ENCODE measurements at places on chromosomes 4 and X.

DNA sequence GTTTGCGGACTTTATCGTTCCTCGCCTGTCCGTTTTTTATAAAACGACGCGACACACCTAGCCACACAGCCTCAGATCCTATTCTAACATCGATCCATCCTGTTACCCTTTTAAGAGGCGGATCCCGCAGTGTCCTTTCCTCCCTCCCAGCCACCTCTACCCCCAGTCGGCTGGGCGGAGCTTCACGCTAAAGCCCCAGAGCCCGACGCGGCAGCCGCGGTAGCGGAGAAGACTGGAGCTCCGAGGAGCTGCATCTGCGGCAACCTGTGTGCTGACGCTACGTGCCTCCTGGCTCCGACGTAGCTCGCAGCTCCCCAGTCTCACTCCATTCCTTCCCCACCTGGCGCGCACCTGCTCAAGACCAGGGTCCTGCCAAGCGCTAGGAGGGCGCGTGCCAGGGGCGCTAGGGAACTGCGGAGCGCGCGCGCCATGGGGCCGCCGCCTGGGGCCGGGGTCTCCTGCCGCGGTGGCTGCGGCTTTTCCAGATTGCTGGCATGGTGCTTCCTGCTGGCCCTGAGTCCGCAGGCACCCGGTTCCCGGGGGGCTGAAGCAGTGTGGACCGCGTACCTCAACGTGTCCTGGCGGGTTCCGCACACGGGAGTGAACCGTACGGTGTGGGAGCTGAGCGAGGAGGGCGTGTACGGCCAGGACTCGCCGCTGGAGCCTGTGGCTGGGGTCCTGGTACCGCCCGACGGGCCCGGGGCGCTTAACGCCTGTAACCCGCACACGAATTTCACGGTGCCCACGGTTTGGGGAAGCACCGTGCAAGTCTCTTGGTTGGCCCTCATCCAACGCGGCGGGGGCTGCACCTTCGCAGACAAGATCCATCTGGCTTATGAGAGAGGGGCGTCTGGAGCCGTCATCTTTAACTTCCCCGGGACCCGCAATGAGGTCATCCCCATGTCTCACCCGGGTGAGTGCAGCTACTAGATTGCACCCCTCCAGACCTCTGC, at the start of gene RNF128:
RNF128 (plus strand) TSS at position 217 of the 953 bp plus-strand sequence; CDS start at position 430, 213 bp downstream.
- DNase-seq = no peak

GRCh38 chr4:6884341-6884870, 25.2 kb upstream of the TBC1D14 start:
- DNase-seq = no peak

- no peak for DNase-seq
These were observed 538.1 kb downstream of the PPP4R3C start for GRCh38 chrX:26925088-26925487.

- DNase-seq = no peak
These were observed 141.6 kb downstream of the SPATA18 start for GRCh38 chr4:52192721-52193135.

- no peak for DNase-seq
These were observed 43.6 kb downstream of the TSC22D3 start for GRCh38 chrX:107731831-107732502.

DNA sequence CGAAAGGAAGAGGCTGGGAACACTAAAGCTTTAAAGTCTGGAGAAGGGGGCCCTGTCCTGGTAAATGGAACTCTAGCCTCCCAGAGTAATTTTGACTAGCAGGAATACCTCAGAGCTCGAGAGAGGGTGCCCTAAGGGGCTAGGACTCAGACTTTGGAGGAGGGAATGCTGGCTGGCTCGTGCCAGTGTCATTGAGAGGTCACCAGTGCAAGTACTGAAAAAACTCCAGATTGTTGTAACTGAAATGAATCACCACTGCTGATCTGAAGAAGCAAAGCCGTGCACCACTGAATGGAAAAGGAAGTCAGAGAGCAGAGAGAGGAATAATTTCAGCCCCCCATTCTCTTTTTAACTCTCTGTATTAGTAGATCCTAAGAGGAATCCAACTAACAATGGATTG, 690.2 kb downstream of the FAT4 start:
- DNase-seq = no peak

GRCh38 chr4:143397887-143398286, 61.2 kb downstream of the GAB1 start:
- DNase-seq = no peak

- no peak for DNase-seq
These were observed 492.0 kb downstream of the PCDH11X start for GRCh38 chrX:92270936-92271855.

- DNase-seq = no peak
These were observed 12.2 kb upstream of the ODAM start for GRCh38 chr4:70183168-70183939.

DNA sequence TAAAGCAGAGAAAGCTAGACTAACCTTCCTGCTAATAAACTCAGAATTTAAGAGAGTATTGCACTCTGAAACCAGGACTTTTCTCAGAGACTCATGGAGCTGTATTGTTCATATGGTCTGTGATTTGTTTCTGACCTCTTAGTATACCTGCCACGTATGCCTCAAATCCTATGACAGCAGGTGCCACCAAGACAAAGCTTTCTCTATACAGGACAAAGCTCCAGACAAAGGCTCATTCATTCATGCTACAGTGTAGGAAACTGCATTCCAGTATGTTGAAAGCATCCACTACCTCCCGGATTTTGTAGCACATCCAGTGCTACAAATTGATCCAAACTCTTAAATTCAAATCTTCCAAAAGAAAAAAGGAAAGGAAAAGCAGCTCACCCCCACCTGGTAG, 178.3 kb downstream of the CHIC2 start:
- no peak for DNase-seq

DNA sequence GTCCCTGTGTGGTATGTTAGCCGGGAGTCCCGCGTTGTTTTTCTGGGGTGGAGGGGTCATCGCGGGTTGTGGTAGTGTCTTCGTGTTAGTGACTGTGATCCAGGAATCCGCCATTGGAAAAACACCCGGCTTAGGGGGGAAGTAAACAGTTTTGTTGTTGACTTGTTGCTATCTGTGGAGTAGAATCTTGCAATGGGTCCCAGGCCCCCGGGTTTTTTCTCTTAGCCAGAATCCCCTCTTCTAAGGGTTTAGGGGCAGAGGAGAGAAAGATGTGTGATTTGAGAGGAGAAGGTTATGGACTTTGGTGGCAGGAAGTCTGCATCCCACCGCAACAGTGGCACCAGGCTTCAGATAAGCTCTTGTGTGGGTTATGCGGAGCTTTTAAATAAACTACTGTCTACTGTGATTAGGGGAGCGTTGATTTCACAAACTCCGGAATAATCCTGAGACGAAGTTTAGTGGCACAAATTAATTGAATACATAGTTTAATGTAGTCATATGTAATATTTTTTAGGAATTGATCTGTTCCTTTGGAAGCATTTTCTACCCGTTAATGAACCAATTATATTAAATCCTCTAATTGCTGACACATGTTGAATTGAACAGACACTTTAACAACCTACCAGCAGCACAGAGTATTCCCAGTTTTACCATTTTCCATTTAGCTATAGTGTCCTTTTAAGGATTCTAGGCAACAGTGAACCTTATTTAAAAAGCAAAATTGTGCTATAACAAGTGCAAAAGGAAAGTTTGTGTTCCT, 1.4 kb downstream of the DDX3X start:
- no peak for DNase-seq

- no peak for DNase-seq
These were observed 31.2 kb downstream of the ADD1 start for GRCh38 chr4:2874861-2875260.

Data from T-helper 1 cell (primary cell).